ENCODE measurements at places on chromosomes 2 and 18.

- DNase-seq = no peak
Measured at GRCh38 chr18:79546781-79547272, 132.8 kb upstream of the CTDP1 start.

DNA sequence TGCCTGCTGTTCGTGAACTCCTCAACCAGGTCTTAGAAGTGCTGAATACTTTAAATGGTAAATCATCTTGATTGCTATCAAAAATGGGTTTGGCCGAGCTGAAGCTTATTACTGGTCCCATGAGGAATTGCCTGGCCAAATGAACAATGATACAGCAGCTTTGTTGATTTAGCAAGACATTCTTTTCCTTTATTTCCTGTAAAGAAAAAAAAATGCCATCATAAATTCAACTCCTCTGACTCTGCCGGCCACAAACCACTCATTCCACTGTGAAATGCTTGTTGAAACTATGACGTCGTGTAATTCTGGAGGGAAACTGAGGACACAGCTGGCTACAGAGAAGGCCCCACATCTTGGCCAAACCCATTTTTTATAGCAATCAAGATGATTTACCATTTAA, 74.2 kb upstream of the ID2 start:
- no peak for DNase-seq

GRCh38 chr2:35933031-35933430, 422.5 kb upstream of the CRIM1 start:
- DNase-seq = no peak

- DNase-seq = no peak
Measured at GRCh38 chr2:175914846-175915245, 87.2 kb downstream of the LNPK start.

- no peak for DNase-seq
Measured at GRCh38 chr2:5119046-5119445, 573.1 kb upstream of the SOX11 start.

- no peak for DNase-seq
Measured at GRCh38 chr2:185813707-185814106, 75.1 kb downstream of the FSIP2 start.

GRCh38 chr18:55577812-55578539, 10.0 kb downstream of the TCF4 start:
- peak; percentile 41 for DNase-seq

- DNase-seq = no peak
Measured at GRCh38 chr2:200670313-200670712, 84.5 kb downstream of the AOX1 start.

- DNase-seq = no peak
Measured at GRCh38 chr2:36339607-36340218, 15.9 kb upstream of the CRIM1 start.
